ENCODE measurements at places on chromosomes 2 and 18. TPM values are rescaled to one million over a fixed set of nuclear protein-coding genes. Genes with fewer than 3 reads are reported as not detected.

Gene NDUFV2
- 303 TPM for total RNA-seq

Gene RTP5
- not detected for total RNA-seq

- no peak overlapping the region for H3K4me3 ChIP-seq
- no peaks in the 10 kb centered on the region for H3K4me1 ChIP-seq
- peaks cover 11% of the 10 kb centered on the region for H3K27me3 ChIP-seq
- H3K27ac ChIP-seq, result no peak overlapping the region
These were observed 6.3 kb downstream of the UGT1A1 start for GRCh38 chr2:233766416-233766815.

DNA sequence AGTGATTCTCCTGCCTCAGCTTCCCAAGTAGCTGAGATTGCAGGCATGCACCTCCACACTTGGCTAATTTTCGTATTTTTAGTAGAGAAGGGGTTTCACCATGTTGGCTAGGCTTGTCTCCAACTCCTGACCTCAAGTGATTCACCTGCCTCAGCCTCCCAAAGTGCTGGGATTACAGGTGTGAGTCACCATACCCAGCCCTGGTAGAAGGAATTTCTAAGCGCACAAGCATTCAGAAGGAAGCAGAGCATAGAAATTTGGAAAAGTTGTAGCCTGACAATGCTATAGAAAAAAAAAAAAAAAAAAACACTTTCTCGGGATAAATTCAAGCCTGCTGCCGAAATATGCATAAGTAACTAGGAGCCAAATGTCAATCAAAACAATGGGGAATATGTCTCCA is 249.4 kb downstream of the GRB14 start:
- no peaks in the 10 kb centered on the region for H3K36me3 ChIP-seq
- no peaks in the 10 kb centered on the region for H3K27me3 ChIP-seq
- no peaks in the 10 kb centered on the region for H3K4me1 ChIP-seq
- no peak for DNase-seq
- no peak overlapping the region for H3K4me3 ChIP-seq

DNA sequence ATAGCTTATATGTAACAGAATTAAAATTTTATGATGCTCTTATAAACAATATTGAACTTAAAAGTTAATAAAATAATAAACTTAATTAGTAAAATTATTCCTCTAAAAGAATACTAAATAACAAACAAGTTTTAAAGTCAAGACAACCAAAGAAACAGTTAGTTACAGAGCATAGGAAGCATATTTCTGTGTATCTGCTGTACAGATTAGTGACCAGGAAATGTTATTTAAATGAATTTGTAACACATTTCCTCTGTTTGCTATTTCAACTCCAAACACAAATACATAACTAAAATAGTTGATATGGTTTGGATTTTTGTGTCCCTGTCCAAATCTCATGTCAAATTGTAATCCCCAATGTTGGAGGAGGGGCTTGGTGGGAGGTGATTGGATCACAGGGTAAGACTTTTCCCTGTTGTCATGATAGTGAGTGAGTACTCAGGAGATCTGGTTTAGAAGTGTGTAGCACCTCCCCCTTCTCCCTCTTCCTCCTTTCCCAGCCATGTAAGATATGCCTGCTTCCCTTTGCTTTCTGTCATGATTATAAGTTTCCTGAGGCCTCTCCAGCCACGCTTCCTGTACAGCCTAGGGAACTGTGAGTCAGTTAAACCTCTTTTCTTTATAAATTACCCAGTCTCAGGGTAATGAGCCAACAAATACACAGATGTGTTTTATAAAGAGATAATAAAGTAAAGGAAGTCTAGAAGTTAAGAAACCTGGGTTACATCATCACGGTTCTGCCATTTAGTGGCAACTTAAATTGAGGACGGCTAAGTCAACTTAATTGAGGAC is 51.8 kb downstream of the ROCK2 start:
- no peak overlapping the region for H3K4me3 ChIP-seq
- no peaks in the 10 kb centered on the region for H3K36me3 ChIP-seq
- no peaks in the 10 kb centered on the region for H3K27me3 ChIP-seq
- H3K27ac ChIP-seq, result no peak overlapping the region
- peaks cover 28% of the 10 kb centered on the region for H3K4me1 ChIP-seq

- DNase-seq, result no peak
- H3K4me3 ChIP-seq, result no peak overlapping the region
- no peaks in the 10 kb centered on the region for H3K36me3 ChIP-seq
- H3K4me1 ChIP-seq, result no peaks in the 10 kb centered on the region
These were observed 41.7 kb upstream of the PNO1 start for GRCh38 chr2:68115965-68116364.

DNA sequence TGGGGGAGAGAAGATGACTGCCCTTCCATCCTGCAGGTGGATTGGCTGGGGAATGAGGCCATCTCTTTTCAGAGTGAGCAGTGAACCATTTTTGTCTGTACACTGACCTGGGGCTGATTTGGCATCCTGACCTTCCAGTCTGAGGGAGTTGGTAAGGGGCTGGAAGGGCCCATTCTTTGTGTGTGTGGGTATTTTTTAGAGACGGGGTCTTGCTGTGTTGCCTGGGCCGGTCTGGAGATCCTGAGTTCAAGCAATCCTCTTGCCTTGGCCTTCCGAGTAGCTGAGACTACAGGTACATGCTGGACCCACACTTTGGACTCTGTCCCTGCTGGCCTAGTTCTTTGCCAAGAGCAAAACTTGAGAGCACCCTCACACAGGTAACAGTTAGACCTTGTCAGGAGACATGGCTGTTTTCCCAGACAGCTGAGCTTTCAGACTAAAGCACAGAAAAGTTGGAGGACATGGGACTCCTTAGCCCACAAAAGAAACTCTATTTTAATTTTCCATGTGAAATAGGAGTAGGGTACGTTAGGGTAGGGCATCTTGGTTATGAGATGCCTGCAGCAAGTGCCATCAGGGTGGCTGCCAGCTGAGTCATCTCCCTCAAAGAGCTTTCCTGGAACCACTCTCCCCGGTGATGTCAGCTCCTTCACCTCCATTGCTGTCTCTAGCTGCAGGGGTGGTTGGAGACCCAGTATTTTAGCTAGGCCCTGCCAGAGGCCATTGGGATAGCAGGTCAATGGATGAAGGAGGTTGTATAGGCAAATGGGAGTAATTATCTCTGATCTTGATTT is 60.7 kb downstream of the DGKD start:
- H3K4me1 ChIP-seq, result peaks cover 89% of the 10 kb centered on the region
- peak; percentile 83 for DNase-seq
- H3K4me3 ChIP-seq, result no peak overlapping the region
- peak overlapping the region; percentile 87 for H3K27ac ChIP-seq
- H3K27me3 ChIP-seq, result no peaks in the 10 kb centered on the region

DNA sequence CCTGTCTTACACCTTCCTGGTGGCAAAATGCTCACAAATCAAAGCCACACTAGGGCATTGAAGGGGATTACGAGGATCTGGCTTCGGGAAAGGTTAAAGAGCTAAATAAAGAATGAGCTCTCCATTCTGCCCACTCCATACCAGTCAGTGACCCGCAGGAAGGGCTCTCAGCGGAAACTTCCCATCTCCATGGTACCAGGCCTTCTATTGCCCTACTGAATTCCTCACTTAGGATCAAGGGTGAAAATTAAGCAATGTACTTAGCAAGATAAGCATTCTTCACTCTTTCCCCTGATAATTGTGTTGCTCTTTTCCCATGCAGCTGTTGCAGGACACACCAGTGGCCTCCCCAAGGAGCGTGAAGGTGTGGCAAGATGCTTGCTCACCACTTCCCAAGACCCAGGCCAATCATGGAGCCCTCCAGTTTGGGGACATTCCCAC is 75.6 kb upstream of the TTC39C start:
- H3K27me3 ChIP-seq, result peaks cover 2% of the 10 kb centered on the region
- H3K4me3 ChIP-seq, result no peak overlapping the region
- no peak overlapping the region for H3K27ac ChIP-seq
- peaks cover 58% of the 10 kb centered on the region for H3K4me1 ChIP-seq

DNA sequence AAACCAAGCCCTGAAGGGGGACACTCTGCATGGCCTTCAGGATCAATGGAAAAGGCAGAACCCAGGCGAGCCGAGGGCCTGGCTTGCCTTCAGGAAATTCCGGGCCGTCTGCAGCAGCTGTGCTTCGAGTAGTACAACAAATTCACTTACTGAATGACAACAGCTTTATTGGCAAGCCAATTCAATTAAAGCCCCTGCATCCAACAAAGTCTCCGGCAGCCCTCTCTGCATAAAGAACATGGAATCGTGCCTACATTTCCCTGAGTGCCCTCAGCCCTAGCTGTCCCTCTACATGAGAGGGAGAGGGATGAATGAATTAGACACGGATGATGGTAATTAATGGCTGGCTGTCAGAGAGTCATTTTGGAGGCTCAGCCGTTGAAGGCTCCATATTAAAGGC is 189.0 kb downstream of the BCL11A start:
- no peak overlapping the region for H3K27ac ChIP-seq
- H3K36me3 ChIP-seq, result no peaks in the 10 kb centered on the region
- H3K4me1 ChIP-seq, result no peaks in the 10 kb centered on the region
- H3K4me3 ChIP-seq, result no peak overlapping the region
- DNase-seq, result no peak

DNA sequence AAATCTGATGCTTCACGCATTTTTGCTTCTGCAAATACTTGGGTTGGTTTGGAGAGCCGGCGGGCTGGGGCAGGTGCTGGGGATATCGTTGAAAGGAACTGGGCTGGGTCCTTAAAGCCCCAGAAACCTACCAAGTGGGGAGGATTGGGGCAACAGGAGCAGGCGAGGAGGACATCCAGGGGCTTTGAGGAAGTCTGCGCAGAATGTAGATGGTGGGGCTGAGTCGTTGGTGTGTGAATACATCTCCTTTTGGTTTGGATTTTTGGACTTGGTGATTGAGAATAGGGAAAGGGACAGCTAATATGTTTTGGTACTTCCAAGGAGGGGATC is 1.1 kb downstream of the DCC start:
- peaks cover 2% of the 10 kb centered on the region for H3K4me1 ChIP-seq
- H3K4me3 ChIP-seq, result no peak overlapping the region
- peaks cover 3% of the 10 kb centered on the region for H3K36me3 ChIP-seq
- DNase-seq, result no peak
- H3K27ac ChIP-seq, result no peak overlapping the region

- no peaks in the 10 kb centered on the region for H3K36me3 ChIP-seq
- no peak overlapping the region for H3K4me3 ChIP-seq
- DNase-seq, result no peak
- no peaks in the 10 kb centered on the region for H3K4me1 ChIP-seq
- no peaks in the 10 kb centered on the region for H3K27me3 ChIP-seq
These were observed 17.3 kb upstream of the FEZ2 start for GRCh38 chr2:36615222-36615621.

DNA sequence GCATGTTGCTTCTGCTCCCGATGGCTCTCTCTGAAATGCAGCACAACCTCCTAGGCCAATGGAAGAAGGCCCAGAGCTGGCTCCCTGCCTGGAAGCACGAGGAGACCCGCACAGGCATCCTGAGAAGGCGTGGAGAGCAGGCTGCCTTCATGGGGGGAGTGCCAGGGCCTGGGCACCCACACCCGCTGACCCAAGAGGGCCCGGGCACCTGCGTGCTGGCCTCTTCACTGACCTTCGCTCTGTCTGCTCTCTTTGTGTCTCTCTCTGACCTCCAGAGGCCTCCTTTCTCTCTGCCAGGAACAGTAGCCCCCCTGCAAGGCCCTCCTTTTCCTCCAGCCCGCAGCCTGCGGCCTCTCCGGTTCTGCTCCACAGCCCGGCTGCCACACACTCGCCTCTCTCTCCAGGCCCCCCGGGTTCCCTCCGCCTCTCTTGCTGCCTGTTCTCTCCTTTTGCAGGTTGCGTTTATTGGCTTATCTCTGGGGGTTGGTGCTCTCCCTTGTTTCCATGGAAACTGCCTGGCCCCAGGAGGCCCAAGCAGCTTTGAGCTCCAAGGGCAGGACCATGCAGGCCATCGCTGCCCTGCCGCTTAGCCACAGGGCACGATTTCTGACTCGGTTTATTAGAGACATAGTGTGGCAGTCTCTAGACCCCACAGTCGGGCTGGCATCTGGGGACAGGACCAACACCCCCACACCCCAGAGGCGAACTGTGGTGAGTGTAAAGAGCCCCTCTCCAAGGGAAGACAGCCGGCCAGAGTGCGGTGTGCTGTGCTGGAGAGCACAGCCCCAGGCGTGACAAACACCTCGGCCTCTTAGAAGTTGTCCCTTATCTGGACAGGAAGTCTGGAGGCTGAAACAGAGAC is 1.7 kb downstream of the MZT2B start:
- peaks cover 11% of the 10 kb centered on the region for H3K36me3 ChIP-seq
- peak overlapping the region; percentile 82 for H3K27ac ChIP-seq
- H3K27me3 ChIP-seq, result no peaks in the 10 kb centered on the region
- peak overlapping the region; percentile 78 for H3K4me3 ChIP-seq
- H3K4me1 ChIP-seq, result peaks cover 23% of the 10 kb centered on the region
- no peak for DNase-seq

DNA sequence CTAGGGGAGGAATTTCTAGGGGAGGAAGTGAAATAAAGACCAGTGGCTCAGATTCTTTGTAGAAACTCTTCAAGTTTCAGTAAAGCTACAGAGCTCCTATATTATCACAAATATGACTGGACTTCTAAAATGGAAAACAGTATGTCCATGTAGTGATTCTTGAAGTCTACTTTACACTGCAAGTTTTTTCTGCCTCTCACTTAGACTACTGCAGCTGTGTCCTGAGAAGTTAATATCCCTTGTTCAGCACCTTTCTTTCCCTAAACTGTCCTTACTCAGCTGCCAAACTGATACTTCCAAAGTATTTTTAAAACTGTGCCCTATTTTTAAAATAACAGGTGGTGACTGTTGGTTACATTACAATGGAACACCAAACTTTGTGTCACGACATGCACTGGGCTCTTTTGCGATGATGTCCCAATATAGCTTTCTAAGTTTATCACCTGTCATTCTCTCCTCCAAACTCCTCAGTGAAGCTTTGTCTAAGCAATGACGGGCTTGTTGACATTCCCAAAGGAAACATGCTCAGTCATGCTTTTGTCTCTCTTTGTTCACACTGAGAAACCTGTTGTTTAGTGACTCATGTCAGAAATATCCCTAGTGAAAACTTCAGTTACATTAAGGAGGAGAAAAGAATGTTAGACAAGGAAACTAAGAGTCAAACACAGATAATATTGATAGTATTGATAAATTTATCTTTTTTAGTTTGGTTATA is 341.1 kb downstream of the ARL6IP6 start:
- H3K27me3 ChIP-seq, result peaks cover 5% of the 10 kb centered on the region
- no peak for DNase-seq
- H3K4me1 ChIP-seq, result no peaks in the 10 kb centered on the region
- H3K4me3 ChIP-seq, result no peak overlapping the region

DNA sequence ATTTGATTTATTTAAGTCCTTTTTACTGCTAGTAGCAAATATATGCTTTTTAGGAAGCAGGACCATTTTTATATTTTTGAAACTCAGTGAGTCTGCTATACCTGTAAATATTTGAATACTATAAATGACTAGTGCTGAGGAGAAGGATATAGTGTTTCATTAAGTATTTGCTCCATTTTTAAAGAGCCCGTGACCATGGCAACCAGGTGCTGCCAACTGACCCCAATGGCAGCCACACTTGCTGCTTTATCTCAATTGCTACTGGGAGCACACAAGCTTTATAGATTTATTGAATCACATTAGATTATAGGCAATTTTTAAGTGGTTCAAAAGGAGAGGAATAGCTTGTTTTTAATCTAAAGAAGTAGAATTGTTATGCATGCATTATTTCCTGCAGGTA is 142.0 kb downstream of the SCG2 start:
- H3K4me1 ChIP-seq, result no peaks in the 10 kb centered on the region
- DNase-seq, result no peak
- no peaks in the 10 kb centered on the region for H3K27me3 ChIP-seq
